Body of pancreas (tissue), 4 donors: ENCODE measurements at places on chromosomes 1 and 21. TPM values are rescaled to one million over a fixed set of nuclear protein-coding genes. Genes with fewer than 3 reads are reported as not detected.
A peak's percentile ranks its signal among the peaks of the same experiment; 100 is the strongest.

Gene NRDC
- total RNA-seq, result 57.7 TPM

Gene ADAMTS4
- total RNA-seq, result 6.7 TPM

DNA sequence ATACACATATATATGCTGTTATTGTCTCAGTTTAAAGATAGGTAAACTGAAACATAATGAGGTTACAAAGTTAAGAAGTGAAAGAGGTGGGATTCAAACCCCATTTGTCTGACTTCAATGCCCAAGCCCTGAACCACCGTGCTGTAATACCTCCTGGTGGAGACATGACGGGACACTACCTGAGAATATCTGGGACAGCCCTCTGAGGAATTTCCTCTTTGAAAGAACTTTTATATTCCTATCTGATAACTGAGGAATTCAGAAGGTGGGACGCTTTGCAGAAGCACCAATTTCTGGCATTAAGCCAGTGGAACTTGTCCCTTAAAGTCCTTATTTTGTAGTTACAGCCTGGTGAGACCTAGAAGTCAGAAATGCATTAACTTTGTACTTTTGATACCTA is 32.1 kb upstream of the FASLG start:
- no peak for DNase-seq

DNA sequence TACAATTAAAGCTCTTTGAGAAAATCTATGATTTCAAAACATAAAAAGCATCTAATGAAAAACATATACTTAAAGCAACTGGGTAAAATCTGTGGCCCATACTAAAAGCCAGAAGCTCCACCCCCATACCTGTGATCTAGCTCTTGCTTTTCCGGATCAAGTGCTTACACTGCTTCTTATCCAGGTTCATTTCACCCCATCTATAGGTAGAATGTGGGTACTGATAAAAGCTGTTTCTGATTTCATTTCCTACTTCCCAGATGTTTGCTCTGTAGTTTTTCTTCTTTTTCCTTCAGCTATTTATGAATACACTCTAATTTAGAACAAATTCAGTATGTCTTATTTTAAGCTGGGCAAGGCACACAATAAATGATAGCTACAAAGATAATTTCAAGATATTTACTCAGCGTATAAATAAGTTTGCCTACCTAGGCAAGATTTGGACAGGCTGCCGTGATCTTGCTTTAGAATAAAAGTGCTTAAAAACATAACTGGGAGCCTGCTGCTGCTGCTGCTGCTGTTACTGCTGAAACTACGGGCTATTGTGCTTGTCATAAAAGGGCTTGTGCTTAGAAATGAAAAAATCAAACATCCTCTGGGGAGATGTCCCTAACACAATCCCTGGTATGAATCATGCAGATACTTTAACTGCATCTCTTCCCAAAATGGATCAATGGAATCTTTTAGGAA is 2.1 kb downstream of the SIPA1L2 start:
- DNase-seq, result no peak

- DNase-seq, result no peak
Observed at GRCh38 chr1:23062271-23062670, 43.0 kb downstream of the KDM1A start.

- DNase-seq, result peak; percentile 61
Observed at GRCh38 chr1:31444725-31445448, 31.9 kb downstream of the SERINC2 start.

- DNase-seq, result no peak
Observed at GRCh38 chr1:239268007-239268406, 118.4 kb upstream of the CHRM3 start.
